ENCODE measurements at places on chromosomes 2 and 18.

GRCh38 chr2:54572262-54572635 lies 116.1 kb downstream of the SPTBN1 start:
- H3K4me3 ChIP-seq, result no peak overlapping the region
- peak; percentile 76 for DNase-seq
- peaks cover 13% of the 10 kb centered on the region for H3K36me3 ChIP-seq
- no peaks in the 10 kb centered on the region for H3K27me3 ChIP-seq

- H3K27ac ChIP-seq, result no peak overlapping the region
- H3K27me3 ChIP-seq, result no peaks in the 10 kb centered on the region
- H3K4me3 ChIP-seq, result no peak overlapping the region
Observed at GRCh38 chr2:105313877-105314276, 15.7 kb downstream of the TGFBRAP1 start.

GRCh38 chr18:32278177-32278799 lies 88.4 kb downstream of the MEP1B start:
- H3K27me3 ChIP-seq, result no peaks in the 10 kb centered on the region
- no peak for DNase-seq
- H3K36me3 ChIP-seq, result no peaks in the 10 kb centered on the region
- H3K4me1 ChIP-seq, result no peaks in the 10 kb centered on the region
- H3K4me3 ChIP-seq, result no peak overlapping the region

DNA sequence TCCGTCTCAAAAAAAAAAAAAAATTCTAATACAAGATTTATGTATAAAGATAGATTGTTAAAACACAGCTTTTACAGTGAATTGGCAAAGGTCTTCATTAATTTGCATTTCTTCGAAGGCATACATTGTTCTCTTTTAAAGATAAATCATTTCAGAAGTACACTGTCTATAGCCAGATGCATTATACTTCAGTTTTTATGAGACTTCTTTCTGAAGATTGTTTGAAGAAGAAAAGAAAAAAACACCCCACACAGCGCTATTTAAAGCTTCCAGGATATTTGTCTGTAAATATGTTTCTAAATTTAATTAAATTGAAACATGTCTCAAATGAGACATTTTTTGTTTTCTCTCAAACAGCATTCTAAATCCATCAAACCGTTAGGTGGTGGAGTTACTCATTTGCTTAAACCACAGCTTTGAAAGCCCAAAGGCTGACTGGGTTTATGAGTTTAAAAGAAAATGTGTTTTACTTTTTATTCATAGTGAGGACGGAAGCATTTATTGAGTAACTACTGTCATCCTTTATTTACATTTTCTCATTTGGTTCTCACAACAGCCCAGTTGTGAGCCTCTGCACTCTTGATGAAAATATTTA lies 42.4 kb upstream of the C1GALT1C1L start:
- H3K27ac ChIP-seq, result no peak overlapping the region
- DNase-seq, result no peak
